ENCODE measurements at places on chromosomes 6 and 20.

DNA sequence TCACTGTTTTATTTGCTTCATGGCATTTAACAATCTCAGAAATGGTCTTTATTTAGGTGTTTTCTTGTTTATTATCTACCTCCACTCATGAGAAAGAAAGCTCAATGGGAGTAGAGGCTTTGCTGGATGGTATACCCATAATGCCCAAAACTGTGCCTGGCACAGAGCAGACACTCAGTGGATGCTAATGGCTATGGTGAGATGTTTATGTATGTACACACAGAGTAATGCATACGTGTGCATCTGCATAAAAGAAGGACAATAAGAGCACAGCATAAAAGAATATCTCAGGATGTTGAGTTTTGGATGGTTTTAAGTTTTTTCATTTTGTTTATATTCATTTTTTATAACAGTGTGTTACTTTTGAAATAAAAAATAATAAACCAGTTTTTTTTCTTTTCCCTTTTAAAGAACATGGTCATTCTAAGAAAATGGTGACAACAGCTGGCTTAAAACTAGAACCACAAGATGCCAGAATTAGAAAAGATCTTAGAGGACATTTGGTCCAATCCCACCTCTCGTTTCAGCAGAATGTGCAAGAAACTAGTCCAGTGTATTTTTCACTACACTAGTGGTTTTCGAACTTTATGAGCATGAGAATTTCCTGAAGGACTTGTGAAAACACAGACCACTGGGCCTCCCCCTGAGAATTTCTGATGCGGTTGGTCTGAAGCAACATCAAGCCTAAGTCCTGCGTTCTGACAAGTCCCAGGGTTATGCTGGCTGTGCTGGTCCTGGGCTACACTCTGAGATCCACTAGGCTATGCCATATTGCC lies 131.9 kb downstream of the FYN start:
- DNase-seq: no peak

DNA sequence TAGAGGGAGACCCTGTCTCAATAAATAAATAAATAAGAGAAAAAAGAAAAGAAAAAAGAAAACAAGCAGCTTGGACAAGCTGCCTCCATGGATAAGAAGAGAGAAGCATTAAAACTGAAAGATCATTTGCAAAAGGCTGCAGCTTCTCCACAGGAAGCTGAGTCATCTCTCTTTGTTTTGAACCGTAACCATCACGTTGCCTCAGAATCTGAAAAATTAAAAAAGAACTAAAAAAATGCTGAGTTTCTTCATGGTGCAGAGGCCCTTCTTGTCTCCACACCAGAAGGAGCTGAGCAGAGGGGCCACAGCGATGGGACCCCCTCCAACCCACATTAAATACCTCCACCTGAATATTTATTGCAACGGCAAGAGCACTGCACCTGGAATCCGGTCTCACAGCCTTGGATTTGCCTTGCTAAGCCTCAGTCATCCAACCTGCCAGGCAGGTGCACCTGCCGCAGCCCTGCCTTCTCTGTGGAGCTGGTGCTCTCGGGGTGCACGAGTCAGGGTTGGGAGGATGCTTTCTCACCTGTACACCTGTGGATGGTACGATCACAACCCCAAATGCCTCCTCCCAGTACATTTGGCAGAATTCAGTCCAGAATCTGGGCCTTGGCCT lies 28.1 kb downstream of the TOX2 start:
- DNase-seq: peak; percentile 56

DNA sequence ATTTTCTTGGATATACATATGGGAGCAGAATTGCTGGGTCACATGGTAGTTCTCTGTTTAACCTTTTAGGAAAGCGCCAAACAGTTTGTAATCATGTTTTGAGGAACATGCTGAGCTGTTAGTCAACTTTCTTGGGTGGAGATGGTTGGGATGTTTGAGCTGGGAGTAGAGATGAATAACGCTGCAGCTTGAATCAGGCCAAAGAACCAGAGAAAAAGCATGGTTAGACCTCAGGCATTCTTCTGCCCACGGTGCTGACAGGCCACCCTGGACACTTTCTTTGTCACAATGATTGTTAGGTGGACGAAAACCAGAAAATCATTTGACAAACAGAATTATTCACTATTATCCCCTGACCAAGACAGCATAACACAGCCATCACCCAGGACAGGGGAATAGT lies 66.8 kb downstream of the PRDM1 start:
- no peak for DNase-seq

GRCh38 chr6:74167976-74168375 lies 472.0 kb downstream of the CD109 start:
- DNase-seq: no peak

DNA sequence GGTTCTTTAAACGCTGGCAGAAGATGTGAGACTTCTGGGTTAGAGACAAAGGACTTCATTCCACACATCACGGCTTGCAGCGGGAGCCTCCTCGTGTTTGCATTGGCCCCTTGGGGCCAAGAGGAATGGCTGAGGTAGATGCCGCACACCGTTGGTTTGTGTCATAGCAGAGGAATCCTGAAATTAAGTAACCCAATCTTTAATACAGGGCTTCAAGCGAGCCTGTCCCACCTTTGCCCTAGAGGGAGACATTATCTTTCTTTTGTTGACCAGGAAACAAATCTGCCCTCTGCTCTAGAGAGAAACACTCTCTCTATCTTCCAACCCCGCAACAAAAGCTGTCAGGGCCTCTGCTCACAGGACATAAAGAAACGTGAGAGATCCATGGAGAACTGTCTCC lies 277.5 kb upstream of the ZFP64 start:
- no peak for DNase-seq

- DNase-seq: no peak
Observed at GRCh38 chr20:63691711-63692435, 4.6 kb upstream of the TNFRSF6B start.

GRCh38 chr6:11732036-11732631 lies 46.5 kb downstream of the ADTRP start:
- no peak for DNase-seq

GRCh38 chr6:10962673-10963072 lies 75.8 kb downstream of the SYCP2L start:
- peak; percentile 79 for DNase-seq

Measured in mammary epithelial cell (primary cell).